Occipital lobe (tissue), 3 donors: ENCODE measurements at places on chromosomes 11 and 22.

DNA sequence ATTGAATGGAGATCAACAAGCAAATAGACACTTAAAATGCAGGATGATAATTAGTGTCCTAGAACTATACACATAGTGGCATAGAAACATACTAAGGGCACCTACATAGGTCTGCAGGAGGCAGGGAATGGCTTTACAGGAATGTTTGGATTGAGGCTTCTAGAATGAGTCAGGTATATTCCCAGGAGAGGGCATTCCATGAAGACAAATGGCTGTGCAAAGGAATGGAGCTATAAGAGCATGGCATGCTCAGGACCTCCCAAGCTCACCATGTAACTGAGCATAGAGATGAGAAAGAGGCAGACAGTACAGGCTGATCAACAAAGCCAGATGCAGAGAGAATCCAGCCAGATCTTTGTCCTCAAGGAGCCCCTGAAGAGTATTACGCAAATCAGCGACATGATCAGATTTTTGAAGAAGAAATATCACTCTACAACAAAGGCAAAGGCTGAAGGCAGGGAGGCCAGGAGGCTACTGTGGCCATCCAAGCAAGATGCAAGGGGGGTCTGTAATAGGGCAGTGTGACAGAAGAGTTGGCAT, 211.1 kb upstream of the MTNR1B start:
- DNase-seq, result no peak

DNA sequence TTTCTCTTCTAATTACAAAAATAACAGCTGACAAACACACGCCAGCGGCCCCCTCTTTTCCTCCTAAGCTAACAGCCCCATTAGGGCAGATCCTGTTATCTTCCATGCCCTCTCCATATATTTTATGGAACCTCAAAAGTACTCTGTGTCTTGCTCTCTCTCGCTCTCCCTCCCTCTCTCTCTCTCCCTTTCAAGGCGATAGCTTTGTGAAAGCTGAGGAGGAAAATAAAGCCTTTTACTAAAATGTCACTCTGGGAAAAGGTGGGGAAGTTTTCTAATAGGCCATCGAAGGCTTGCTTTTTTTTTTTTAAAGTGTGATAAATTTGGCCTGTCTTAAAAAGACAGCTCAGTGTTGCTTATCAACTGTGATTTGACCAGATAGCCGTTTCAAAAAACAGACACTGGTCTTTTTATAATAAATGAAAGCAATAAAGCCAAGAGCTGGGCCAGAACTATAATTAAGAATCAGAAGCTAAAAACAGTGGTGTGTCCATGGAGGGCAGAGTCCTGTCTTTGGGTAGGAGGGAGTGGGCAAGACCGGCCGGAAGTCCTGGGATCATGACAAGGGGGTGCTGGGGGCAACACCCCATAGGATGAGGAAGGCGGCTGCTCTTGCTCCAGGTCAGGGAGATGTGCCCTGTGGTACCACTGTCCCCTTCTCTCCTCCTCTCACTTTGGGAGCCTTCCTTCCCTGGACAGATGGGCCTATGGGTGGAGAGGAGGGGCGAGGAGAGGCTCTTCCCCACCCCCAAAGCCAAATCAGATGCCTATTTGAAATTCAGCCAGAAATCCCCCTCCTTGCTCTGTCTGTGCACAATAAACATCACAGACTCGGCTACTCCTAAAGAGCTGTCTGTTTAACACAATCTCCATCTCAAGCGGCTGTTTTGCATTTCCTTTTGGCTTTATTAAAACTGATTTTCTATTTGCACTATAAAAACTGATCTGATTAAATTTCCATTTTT, 267.2 kb downstream of the BUD13 start:
- no peak for DNase-seq

DNA sequence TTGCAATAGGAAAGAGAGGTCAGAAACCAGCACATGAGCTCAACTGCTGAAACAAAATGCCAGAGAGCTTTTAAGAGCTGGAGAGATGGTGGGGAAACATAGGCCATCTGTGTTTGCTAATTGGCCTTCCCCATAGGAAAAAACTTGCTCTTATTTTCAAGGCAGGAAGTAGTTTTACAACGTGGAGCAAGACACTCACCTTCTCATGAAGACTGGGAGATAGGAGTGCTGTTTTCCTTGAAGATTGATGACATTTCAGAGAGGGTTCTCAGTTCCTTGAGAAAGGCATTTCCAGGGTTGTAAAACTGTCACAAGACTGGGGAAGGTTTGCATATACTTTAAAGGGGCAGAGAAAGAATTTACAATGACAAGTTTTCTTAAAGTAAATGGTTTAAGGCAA, 586.3 kb upstream of the RAG2 start:
- DNase-seq, result no peak

DNA sequence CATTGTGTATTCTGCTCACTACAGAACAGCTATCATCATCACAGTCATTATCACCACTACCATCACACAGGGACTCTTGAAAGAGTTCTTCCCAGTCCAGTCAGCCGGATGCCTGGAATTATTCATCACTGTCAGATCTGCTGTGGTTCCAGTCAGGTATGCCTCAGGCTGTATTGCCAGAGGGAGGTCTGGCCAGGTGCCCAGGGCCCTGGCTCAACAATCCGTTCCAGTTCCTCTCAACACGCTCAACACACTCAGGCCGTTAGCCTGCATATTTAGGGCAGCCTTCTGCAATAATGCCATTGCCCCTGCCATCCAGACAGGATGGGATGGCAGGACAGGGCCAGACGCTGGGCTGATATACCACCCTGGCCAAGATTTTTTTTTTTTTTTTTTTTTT, 28.6 kb upstream of the RASL10A start:
- peak; percentile 40 for DNase-seq

DNA sequence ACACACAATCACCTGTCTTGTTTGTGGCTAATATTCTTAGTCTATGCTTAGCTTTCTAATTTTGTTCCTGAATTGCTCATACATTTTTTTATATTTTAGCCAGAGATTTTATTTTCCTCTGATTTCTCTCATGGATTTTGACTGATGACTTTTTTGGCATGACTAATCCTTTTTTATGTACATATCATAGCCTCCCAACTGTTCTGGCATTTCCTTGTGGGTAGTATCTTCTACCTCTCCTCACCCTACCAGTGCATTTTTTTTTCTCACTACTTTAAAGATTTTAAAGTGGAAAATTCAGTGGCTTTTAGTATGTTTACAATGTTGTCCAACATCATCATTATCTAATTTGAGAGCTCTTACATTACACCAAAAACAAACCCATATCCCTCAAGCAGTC, 84.4 kb upstream of the TENM4 start:
- no peak for DNase-seq

GRCh38 chr11:110311783-110312579, 15.6 kb upstream of the RDX start:
- DNase-seq, result no peak

DNA sequence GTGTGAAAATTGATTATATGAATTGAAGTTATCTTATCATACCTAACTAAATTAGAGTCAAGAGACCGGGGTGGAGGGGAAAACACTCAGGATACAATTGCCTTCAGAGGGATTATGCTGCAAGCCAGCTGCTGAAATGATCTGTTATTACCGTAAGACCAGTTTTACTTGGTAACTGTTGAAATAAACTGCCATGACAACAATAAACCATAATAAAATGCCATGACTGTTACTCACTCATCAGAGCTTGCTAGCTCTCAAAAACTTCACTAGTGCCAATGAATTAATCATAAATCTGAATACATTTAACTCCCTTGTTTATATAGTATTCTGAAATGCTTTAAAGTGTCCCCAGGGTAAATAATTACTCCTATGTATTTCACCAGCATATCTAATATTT, 68.2 kb downstream of the CASP12 start:
- no peak for DNase-seq

GRCh38 chr11:1181853-1182535, 24.2 kb downstream of the MUC5AC start:
- no peak for DNase-seq

GRCh38 chr22:27561286-27561904, 240.2 kb downstream of the MN1 start:
- no peak for DNase-seq

GRCh38 chr11:70068345-70068744, 9.8 kb upstream of the ANO1 start:
- DNase-seq, result no peak

DNA sequence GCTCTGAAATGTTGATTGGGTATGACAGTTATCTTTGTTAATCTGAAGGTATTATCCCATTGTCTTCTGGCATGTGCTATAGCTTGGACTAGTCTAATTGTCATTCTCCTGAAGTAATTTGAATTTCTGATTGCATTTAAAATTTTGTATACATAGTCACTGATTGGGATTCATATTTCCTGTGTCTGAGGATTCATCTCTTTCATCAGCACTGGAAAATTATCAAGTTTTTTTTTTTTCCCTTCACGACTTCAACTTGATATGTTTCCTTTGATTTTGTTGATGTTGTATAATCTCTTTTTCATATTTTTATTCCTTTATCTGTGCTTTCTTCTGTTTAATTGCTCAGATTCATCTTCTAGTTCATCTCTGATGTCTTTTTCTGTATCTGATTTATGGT, 104.1 kb downstream of the DDX10 start:
- no peak for DNase-seq

DNA sequence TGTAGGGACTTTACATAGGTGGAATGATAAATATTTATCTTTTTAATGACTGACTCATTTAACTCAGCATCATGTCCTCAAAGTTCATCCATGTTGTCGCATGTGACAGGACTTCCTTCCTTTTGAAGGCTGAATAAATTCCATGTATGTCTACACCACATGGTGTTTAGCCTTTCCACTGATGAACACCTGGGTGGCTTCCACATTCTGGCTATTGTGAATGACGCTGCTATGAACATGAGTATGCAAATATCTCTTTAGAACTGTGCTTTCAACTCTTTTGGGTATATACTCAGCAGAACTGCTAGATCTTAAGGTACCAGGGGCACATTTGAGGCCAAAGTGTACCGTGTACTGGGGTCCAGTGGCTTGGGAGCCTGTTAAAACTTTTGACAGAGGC, 24.1 kb downstream of the LARGE1 start:
- DNase-seq, result no peak

DNA sequence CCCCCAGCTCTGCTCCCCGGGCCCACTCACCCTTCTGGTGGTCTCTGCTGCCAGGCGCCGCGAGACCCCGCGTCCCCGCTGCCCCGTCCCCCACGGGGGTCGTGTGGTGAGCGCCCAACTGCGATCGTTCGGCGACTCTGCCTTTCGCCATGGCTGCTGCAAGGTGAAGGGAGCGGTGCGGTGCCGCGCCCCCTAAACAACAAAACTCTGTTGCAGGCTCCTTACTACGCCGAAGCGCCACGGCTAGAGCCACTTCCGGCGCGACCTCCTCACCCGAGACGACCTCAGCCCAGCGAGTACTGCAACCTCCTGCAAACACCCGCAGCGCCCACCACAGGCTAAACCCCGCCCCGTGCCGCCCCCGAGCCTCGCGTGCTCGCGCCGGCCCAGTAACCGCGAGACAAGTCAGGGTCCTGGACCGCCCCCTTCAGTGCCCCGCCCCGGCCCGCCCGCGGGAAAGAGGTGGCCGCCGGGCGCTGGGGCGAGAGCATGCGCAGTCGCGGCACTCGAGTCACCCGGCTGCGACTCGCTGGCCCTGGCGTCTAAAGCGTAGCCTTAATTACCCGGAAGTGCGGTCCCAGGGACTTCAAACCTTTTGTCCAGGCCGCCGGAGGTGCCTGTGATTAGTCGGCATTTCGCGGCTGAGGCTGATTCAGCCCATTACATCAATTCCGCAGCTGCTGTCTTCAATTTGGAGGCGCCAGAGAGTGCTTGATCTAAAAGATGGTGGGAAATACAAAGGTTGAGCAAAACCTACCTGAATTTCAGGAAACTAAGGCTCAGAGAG, at the start of gene TMEM41B:
TSS of gene TMEM41B (minus strand) at position 303 of the 787 bp plus-strand sequence. CDS start at position 151, 152 bp downstream.
- DNase-seq, result peak; percentile 97

GRCh38 chr11:60950933-60951605, 907 bp downstream of the SLC15A3 start:
- DNase-seq, result no peak

GRCh38 chr22:47238690-47239473, 476.4 kb downstream of the TBC1D22A start:
- DNase-seq, result no peak

DNA sequence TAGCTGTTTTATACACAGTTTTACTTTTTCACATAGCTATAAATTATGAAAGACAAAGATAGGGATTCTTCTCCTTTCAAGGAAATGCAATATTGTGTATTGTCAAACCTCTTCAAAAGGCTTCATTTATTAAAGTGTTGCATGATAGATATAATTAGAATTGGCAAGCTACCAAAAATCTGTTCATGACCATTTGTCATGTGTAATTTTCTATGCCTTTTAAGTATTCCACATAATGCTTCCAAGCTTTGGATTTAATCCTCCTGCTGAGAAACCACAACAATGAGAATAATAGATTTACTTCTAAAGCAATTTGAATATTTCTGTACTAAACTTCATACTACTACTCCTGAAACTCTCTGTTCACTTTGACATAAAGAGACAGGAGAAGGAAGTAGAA, 403.2 kb upstream of the CCDC179 start:
- DNase-seq, result no peak

GRCh38 chr11:30552839-30553238, 33.3 kb downstream of the MPPED2 start:
- DNase-seq, result peak; percentile 10

DNA sequence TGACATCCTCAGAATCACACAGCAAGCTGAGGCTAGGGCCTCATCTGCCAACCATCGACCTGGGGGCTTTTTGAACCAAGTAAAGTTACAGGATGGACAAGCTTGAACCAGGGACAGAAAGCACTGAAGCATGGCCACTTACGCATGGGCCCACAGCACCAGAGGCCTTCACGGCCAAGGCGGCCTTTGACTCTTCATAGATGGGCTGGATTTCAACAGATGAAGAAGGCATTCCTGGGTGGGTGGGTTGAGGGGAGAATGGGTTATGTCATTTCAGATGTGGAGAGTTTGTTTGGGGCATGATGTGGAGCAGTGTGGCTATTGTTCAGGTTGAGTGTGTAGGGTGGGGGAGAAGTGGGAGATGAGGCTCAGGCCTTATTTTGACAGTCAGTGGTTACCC, 60.2 kb downstream of the LRRC32 start:
- DNase-seq, result no peak

- no peak for DNase-seq
Measured at GRCh38 chr11:43508511-43508918, 149.8 kb downstream of the TTC17 start.

DNA sequence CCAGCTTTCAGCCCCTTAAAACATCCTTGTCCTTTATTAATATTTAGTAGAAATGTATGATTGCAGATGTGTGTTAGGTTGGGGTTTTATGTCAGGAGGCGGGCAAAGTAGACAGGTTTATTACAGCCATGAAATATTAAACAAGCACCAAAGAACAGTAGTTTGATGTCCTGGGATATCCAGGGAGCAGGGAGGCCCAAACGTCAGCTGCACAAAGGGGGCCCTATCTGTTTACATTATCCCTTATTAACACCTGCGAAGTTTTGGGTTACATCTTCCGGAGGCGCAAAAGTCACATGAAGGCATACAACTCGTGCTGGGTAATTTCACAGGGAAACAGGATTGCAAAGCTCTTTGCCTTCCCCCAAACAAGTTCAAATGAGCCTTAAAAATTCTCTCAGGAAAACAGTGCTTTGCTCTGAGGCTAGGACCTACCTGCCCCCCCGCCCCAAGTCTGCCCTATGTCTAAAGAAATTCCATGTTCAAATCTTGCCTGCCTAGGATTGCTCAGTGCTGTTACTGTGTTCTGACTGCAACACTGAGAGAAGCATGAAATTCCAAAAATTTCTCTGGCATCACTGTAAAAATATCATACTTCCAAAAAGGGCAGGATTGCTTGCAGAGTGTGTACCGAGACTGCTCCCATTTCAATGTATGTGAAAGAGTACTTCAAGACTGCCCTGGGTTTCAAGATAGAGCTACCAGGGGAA, 8.9 kb downstream of the MN1 start:
- no peak for DNase-seq
